Germinal center (tissue), 1 donor: ENCODE measurements at places on chromosomes 7 and 10.

DNA sequence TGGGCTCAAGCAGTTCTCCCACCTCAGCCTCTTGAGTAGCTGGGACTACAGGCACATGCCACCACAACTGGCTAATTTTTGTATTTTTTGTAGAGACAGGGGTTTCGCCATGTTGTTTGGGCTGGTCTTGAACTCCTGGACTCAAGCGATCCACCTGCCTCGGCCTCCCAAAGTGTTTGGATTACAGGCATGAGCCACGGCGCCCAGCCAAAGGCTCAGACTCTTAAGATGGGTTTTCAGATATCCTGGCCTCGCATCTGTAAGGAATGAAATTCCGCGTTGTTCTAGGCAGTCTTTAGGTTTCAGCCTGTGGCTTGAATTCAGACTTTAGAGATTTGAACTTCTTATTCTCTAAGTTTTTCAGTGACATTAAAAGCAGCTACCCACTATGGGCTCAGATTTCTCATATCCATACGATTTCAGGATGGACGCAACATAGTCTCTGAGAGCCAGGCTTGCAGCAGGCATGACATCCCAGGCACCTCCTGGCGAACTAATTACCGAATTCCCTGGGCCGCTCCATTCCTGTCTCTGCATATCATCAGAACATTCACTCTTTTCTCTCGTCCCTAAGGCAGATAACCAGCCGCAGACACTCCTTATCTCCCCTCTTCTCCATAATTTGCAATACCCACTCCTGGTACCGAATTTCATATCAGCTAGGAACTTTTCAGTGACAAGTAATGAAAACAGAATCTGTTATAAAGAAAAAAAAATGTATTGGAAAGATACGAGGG is 29.7 kb downstream of the IL15RA start:
- DNase-seq: no peak

DNA sequence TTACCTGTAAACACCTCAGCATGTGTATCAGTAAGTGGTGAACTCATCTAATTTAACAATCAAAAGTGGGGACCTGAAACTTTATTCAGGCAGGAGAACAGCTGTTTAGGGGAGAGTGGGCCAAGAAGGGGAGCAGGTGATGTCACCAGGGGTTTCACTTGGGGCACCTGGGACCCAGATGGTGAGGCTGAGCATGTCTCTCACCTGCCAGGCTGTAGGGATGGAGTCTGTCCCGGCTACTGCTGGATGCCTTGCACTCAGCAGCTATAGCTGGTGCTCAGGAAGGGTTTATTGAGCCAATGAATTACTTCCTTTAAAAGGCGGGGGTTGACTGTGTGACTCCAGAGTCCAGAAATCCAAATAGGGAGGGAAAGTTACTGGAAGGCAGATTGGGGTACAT is 23.0 kb downstream of the CDH23 start:
- DNase-seq: no peak

GRCh38 chr10:93199191-93199751 is 125.6 kb downstream of the CYP26A1 start:
- DNase-seq: no peak

- DNase-seq: no peak
These were observed 73.3 kb downstream of the DNAH11 start for GRCh38 chr7:21616091-21616490.

- DNase-seq: no peak
These were observed 17.9 kb upstream of the CHCHD3 start for GRCh38 chr7:133099633-133100286.

GRCh38 chr10:78784546-78784945 is 284.2 kb upstream of the ZMIZ1 start:
- DNase-seq: no peak

DNA sequence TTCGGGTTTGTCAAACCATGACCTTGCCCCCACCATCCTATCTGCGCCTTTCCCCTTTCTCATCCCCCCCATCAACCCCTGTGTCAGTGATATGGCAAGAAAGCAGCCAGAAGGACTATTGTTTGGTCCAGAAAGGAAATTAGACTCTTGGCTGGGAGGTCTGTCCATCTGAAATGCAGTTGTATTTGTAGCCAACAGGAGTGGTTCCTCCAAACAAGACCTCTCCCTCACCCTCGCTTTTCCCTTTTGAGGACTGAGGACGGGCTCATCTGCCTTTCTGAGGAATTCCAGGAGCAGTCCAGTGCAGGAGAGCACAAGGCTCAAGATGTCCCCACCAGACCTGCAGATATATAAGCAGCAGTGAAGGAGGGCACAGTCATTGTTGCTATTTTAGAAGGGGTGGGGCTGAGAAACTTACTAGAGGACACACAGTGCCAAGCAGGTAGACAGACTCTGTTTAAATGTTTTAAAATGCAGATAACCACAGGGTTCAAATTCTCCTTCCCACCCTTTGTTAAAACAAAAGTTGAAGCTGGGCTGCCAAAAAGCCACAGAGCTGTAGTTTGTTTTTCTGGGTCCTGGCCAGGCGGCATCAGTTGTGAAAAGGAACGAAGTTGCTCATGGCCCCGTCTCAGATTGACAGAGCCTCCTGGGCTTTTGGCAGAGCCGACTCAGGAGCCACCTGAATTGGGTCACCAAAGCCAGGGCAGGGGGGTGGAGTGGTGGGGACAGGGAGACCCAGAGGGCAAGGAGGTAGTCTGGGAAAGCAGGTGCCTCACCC is 37.3 kb downstream of the CYP17A1 start:
- DNase-seq: no peak

DNA sequence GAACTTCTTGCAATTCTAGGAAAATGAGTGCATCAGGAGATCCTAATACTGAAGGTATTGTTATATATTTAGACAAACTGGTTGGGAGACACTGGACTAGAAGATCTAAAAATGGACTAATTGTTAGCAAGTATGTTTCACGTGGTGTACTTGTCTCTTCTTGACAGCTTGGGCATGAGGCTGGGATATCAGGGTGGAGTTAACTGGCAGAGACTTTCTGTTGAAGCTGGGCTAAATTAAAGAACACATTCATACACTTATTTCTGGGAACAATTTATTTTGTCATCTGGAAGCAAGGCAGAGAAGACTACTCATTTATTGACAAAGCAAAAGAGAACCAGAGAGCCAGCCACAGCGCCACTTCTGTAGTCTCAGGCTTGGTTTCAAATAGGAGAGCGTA is 25.9 kb downstream of the TYW1 start:
- no peak for DNase-seq

GRCh38 chr10:33483124-33483815 is 148.8 kb upstream of the NRP1 start:
- DNase-seq: no peak

DNA sequence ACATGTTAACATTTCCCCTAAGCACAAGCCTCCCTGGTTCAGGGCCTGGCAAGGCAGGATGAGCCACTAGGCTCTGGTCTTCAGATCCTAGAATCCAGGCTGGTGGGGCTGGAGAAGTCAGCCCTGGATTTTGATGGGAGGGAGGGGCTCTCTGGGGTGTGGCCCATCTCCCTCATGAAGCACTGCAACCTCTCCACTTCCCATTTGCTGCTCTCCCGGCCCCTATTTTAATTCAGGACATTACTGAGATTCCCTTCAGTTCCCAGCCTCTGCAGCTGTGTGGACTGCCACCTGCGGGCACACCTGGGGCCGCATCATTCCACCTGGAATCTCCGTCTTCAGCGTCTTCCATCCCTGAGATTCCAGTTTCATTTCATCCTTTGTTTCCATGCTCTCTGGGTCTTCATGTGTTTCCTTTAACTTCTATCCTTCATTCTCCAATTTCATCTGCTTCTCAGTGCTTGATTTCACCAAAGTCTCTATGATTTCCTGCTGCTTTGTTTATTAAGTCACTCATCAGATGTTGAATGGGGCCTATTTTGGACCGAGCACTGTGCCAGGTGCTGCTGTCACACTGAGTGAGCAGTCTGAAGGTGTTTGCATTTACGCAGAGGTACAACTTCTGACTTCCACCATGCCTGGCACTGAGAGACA is 253.6 kb downstream of the WDR37 start:
- no peak for DNase-seq

- DNase-seq: no peak
These were observed 149.7 kb downstream of the CELF2 start for GRCh38 chr10:11167233-11167966.

DNA sequence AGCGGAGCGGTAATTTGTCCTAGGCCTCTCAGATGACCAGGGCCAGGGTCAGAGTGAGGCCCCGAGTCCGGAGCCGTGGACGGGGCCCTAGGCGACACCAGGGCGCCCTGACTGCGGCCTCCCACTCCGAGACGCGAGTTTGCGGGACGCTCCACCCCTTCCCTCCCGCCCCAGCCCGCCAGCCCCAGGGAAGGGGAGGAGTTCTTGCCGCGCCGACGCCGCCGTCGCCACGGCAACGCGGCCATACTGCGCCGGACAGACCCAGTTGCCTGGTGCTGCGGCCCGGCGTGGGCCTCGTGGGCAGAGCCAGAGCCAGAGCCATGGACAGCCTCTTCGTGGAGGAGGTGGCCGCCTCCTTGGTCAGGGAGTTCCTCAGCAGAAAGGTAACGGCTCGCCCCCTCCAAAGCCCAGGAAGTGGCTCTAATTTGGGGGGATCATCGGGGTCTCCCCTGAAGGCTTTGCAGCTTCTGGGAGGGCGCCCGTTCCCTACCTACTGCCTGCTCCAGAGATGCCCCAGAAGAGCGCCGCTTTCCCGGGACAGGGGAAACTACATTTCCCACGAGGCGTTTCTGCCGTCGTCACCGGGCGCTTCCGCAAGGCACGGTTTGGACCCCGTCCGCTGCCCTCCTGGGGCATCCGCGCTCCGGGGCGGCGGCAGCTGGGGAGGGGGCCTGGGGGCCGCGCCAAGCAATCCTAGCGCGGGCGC is at the start of gene MINDY4:
TSS of gene MINDY4 (plus strand) at position 244 of the 706 bp plus-strand sequence. CDS start at position 321, 77 bp downstream.
- DNase-seq: peak; percentile 89

DNA sequence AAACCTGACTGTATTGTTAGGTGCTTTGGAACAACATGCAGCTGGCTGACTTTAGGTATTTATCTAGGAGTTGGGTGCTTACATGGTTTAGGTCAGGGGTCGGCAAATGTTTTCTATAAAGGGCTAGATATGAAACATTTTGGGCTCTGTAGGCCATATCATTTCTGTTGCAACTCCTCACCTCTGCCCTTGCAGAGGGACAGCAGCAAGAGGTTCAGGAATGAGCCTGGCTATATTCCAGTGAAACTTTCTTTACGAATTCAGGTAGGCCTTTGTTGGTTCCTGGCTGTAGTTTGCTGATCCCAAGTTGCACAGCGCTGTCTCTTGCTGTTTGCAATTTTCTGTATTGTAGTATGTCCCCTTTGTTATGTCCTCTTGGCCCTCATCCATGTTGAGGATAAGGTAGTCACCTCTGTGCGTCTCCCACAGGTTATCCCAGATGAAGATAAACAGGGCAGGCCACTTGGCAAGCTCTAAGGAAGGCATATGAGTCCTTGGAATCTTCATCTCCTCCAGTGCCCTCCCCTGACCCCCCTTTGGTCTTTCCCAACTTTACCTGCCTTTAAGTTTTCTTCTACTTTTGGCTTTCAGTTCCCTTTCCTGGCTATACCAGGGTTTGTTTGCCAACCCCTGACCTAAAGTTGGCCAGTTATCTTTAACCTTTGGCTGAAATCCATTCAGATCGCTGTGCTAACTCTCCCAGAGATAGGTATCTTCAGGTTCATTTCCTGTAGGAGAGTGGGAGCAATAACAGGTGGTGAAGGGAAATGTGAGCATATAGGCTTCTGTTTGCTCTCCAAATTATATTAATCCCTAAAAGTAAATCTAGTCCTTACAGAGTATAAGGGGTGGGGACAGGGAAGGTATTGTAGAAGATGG is 36.1 kb downstream of the SGPL1 start:
- no peak for DNase-seq

GRCh38 chr7:90455163-90456030 is 14.0 kb upstream of the PTTG1IP2 start:
- DNase-seq: peak; percentile 56

- no peak for DNase-seq
These were observed 15.4 kb downstream of the NRF1 start for GRCh38 chr7:129626896-129627295.

- DNase-seq: no peak
These were observed 658.6 kb downstream of the CCSER2 start for GRCh38 chr10:84987039-84987438.

- DNase-seq: no peak
These were observed 206.9 kb downstream of the EBF3 start for GRCh38 chr10:129756912-129757901.

GRCh38 chr10:34814223-34814912 is 728 bp downstream of the PARD3 start:
- DNase-seq: no peak

GRCh38 chr7:147798001-147798400 is 792.6 kb upstream of the C7orf33 start:
- DNase-seq: no peak
